Activated naive CD4-positive, alpha-beta T cell treated with Interleukin-2 at 50 U/mL for 16 hours (primary cell): ENCODE measurements at places on chromosomes 4 and X.

DNA sequence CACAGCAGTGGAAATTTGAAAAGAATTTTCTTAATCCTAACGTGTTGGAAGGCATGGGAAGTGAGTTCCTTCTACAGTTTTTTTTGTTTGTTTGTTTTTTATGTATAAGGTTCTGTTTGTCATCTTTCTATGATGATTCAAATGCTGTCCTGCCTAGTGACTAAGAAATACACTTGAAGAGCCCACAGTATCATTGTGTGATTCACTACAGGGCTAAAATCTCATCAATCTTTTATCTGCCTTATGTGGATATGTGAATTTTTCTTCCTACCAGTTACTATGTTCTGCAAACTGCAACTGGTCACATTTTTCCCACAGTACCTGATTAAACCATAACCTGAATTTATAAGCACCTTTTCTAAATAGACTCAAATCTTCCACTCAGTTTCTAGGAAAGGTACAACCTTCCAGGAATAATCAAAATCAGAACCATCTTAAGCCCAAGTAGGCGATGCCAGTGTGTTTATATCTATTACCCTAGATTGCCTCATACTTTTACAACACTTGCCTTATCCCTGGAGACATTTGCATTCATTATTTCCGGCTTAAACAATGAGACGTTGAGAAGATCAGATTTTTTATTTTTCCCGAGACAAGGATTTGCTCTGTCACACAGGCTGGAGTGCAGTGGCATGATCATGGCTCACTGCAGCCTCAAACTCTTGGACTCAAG is 214.6 kb upstream of the GALNT7 start:
- DNase-seq: no peak

DNA sequence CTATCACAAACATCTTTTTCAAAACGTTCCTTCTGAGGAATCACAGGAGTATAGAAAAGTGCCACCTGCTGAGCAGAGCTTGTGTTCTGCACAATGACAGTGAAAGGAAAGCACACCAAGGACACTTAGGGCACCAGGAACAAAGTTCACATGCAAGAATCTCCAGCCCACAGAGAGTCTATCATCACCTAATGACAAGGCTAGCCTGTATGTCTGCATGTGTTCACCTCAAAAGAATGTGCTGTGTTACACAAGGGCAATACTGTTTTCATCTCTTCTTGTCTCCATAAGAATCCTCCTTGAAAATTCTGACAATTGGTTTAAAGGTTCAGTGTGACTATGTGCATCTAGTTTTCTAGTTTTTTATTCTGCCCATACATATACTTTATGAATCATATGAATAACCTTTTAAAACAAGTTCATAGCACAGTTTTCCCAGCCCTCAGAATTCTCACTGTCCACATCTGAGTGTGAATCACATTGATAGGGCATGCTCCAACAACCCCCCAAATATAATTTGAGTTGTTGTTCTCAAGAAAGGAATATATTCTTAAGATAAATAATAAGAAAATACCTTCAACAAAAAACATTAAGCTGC is 118.0 kb downstream of the PWWP3B start:
- DNase-seq: no peak

- no peak for DNase-seq
Measured at GRCh38 chr4:52994567-52994966, 132.4 kb downstream of the RASL11B start.

GRCh38 chr4:106595906-106596305 is 227.3 kb upstream of the GIMD1 start:
- DNase-seq: no peak

- DNase-seq: no peak
Measured at GRCh38 chr4:74764119-74764518, 30.2 kb downstream of the BTC start.

DNA sequence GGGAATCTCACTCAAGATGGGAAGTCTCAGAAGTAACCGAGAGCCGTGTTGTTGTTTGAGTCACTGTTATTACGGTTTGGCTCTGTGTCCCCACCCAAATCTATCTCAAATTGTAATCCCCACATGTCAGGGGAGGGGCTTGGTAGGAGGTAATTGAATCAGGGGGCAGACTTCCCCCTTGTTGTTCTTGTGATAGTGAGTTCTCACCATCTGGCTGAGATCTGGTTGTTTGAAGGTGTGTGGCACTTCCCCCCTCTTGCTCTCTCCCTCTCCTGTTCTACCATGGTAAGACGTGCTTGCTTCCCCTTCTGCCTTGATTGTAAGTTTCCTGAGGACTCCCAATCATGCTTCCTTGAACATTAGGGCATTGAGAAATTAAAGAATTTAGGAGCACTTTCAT is 37.0 kb downstream of the HAND2 start:
- no peak for DNase-seq

GRCh38 chr4:142021181-142021580 is 384.8 kb downstream of the IL15 start:
- no peak for DNase-seq
